CD4-positive, alpha-beta T cell (primary cell): ENCODE measurements at places on chromosomes 3 and 15. TPM values are rescaled to one million over a fixed set of nuclear protein-coding genes. Genes with fewer than 3 reads are reported as not detected.

Gene FHIT
- 86.0 TPM for total RNA-seq

DNA sequence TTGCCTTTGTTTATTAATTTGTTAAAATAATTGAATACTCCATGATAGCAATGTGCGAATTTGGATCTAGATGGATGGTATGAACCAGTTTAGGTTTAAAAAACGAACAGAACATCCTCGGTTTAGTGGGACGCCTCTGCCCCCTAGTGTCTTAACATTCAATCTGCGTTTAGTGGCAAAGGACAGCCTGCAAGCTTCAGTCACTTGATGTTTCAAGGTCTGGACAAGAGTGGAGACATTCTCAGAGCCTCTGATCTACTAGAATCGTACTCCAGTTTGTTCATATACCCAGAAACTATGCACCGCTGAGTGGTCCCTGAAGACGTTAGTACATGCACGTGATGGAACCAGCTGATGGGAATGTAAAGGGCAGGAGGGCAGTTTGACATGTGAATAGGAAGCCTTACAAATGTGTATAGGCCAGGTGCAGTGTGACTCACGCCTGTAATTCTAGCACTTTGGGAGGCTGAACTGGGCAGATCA, 17.8 kb upstream of the ATP13A4 start:
- peak; percentile 25 for DNase-seq
- H3K4me1 ChIP-seq = no peaks in the 10 kb centered on the region
- H3K4me3 ChIP-seq = no peak overlapping the region
- no peaks in the 10 kb centered on the region for H3K27me3 ChIP-seq
- no peaks in the 10 kb centered on the region for H3K36me3 ChIP-seq

- no peaks in the 10 kb centered on the region for H3K4me1 ChIP-seq
- no peaks in the 10 kb centered on the region for H3K27me3 ChIP-seq
Measured at GRCh38 chr3:192212335-192212734, 515.0 kb downstream of the FGF12 start.

DNA sequence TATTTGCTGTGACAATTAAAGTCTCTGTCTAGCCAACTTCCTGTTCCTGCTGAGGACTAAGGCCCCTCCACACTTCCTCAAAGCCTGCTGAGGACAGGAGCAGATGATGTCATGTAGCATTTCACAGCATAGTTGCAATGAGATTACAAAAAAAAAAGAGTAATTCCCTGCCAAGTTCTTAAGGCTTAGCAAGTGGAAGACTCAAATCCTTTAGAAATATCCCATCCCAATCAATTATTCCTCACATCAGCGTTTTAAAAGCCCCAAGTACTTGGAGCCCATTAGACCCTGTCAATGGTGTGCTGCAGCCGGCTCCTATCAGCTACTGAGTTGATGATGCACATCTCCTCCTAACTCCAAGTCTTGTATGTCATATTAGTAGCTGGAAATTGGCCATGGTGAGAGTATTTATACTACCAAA, 51.7 kb downstream of the TRANK1 start:
- H3K27ac ChIP-seq = peak overlapping the region; percentile 0
- no peak overlapping the region for H3K4me3 ChIP-seq
- no peaks in the 10 kb centered on the region for H3K27me3 ChIP-seq
- peak; percentile 85 for DNase-seq
- peaks cover 40% of the 10 kb centered on the region for H3K4me1 ChIP-seq

DNA sequence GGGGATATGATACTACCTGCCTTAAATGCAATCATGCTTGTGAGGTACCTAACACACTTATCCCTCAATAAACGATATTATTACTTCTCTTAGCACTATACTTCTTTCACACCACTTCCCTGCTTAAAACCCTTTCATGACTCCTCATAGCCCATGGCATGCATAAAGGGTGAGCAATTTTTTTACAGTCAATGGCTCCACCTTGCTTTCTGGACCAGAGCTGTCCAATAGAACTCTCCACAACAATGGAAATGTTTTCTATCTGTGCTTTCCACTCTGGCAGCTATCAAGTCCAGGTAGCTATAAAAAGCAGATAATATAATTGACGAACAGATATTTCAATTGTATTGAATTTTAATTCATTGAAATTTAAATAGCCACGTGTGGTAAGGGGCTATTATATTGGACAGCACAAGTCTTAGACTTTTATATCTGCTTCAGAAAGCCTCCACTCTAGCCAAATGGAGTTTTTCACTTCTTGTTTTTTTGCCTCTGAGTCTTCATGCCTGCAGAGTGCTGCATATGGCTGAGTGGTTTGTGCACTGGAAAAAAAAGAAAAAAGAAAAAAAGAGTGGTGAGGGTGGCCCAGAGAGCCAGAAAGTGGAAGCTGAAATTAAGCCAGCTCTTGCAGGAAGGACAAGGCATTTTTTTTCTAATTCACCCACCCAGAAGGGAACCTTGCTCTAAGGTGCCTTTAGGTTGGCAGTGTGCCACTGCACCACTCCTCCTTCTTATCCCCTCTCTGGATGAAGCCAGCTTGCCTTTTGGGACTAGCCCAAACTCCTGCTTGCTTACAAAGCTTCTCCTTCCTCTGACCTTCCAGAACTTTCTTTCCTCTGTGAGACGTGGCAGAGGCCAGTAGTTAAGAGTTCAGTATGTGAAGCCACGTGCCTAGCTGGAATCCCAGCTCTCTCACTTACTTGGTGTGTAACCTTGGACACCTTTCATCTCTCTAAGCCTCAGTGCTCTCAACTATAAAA, 239.0 kb upstream of the LRTM1 start:
- H3K27ac ChIP-seq = no peak overlapping the region
- no peaks in the 10 kb centered on the region for H3K27me3 ChIP-seq
- no peak overlapping the region for H3K4me3 ChIP-seq
- no peaks in the 10 kb centered on the region for H3K4me1 ChIP-seq
- no peak for DNase-seq
